Memory B cell (primary cell): ENCODE measurements at places on chromosomes 12 and 14.

- DNase-seq, result no peak
- no peaks in the 10 kb centered on the region for H3K36me3 ChIP-seq
- H3K4me3 ChIP-seq, result no peak overlapping the region
- H3K4me1 ChIP-seq, result no peaks in the 10 kb centered on the region
These were observed 12.9 kb downstream of the MIA2 start for GRCh38 chr14:39246618-39247017.

- H3K36me3 ChIP-seq, result peaks cover 15% of the 10 kb centered on the region
- H3K27ac ChIP-seq, result peak overlapping the region; percentile 84
- no peaks in the 10 kb centered on the region for H3K27me3 ChIP-seq
- peak overlapping the region; percentile 8 for H3K4me3 ChIP-seq
- DNase-seq, result peak; percentile 70
These were observed 13.9 kb downstream of the ZDHHC17 start for GRCh38 chr12:76777765-76778216.

DNA sequence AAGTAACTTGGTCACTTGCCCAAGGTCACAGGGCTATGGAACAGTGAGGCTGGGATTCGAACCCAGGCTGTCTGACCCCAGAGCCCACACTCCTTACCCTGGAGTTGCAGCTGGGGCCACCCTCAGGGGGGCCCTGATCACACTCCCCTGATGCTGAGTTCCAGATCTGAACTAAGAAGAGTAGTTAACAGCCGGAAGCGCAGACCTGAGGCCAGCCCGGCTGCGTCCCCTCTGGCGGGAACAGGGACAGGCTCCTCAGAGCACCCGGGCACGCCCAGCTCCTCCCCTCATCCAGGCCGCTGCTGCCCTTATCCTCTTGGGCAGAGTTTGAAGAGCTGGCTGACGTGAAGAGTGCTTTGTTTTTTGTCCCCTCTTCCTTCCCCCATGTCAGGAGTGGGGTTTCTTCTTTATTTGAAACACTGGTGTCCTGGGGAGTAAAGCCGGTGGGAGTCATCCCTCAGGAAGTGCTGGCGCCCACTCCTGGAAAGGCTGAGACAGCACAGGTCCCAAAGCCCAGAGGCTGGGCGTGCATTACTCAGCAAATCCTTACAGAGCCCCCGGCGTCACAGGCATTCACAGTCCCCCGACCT lies 8.7 kb downstream of the PHB2 start:
- peak overlapping the region; percentile 97 for H3K27ac ChIP-seq
- DNase-seq, result no peak
- peaks cover 35% of the 10 kb centered on the region for H3K36me3 ChIP-seq
- peak overlapping the region; percentile 89 for H3K4me3 ChIP-seq
- H3K27me3 ChIP-seq, result no peaks in the 10 kb centered on the region

DNA sequence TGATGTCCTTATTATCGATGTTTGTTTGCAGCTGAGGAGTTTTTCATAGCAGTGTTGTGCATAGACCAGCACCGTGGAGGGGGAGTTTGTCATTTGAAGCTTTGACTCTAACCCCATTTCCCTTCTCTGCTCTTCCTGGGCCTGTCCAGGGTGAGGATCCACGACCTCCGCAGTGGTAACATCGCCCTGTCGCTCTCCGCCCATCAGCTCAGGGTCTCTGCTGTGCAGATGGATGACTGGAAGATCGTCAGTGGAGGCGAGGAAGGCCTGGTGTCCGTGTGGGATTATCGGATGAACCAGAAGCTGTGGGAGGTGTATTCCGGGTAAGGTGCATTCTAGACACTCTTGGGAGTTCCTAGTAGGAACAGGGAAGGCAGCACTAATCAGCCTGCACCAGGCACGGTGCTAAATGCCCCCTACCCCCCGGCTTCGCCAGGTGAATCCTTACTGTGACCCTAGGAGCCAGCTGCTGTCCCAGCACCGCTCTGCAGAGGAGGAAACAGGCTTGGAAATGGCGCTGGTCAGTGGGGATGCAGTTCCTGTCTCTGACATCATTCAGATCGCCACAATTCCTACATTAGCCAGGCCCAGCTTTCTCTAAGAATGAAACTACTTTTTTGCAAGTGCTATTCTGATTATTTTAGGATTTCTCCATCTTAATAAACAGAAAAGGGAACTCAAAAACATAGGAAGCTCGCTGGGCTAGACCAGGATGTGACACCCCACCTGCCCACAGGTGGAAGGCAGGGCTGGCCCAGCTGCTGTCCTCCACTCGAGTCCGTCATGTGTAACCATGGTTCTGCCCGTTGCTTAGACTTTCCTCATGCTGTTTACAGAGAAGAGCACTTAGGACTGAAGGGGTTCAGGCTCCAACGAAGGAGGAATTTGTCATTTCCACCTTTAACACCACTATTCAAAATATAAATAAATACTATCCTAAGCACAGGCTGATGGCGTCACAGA lies 74.9 kb downstream of the TESC start:
- H3K4me1 ChIP-seq, result peaks cover 4% of the 10 kb centered on the region
- H3K4me3 ChIP-seq, result no peak overlapping the region
- peaks cover 41% of the 10 kb centered on the region for H3K36me3 ChIP-seq
- H3K27me3 ChIP-seq, result no peaks in the 10 kb centered on the region

DNA sequence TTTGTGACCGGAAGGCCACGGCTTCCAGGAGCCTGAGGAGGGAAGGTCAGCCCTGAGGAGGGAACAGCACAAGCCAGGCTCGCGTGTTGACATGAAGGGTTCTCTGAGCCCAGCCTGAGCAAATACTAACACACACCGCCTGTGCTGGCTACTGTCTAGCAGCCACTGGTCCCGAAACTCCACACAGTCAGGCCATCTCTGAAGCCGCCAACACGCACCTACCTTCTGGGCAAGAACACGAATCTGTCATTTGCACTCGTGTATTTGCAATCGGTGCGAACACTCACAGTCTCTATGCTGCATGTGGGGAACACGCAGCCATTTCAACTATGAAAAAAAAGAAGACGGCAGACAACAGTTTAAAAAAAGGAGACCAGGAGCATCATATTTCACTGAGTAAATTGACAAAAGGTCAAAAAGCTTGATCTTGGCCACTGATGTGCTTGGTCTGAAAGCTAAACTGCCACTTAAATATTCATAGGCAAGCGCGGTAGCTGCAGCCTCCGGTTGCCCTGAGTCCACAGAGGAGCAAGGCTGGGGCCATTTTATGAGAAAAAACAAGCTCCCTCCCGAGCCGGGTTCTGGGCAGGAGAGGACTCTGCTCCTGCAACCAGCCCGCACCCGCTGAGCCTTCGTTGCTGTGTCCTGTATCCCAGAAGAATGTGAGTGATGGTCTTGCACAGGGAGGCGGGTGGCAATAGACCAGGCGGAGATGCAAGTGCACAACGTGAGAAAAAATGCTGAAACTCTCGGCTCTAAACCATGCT lies 57.8 kb downstream of the RIMBP2 start:
- no peak overlapping the region for H3K4me3 ChIP-seq
- no peak overlapping the region for H3K27ac ChIP-seq
- no peaks in the 10 kb centered on the region for H3K4me1 ChIP-seq
- DNase-seq, result no peak

GRCh38 chr14:20697273-20698017 lies 8.9 kb downstream of the ANG start:
- peaks cover 1% of the 10 kb centered on the region for H3K36me3 ChIP-seq
- no peak overlapping the region for H3K27ac ChIP-seq
- peak; percentile 66 for DNase-seq
- H3K27me3 ChIP-seq, result no peaks in the 10 kb centered on the region
- no peak overlapping the region for H3K4me3 ChIP-seq
- peaks cover 10% of the 10 kb centered on the region for H3K4me1 ChIP-seq

GRCh38 chr12:4307593-4308333 lies 13.2 kb upstream of the TIGAR start:
- H3K27ac ChIP-seq, result no peak overlapping the region
- no peaks in the 10 kb centered on the region for H3K27me3 ChIP-seq
- no peak overlapping the region for H3K4me3 ChIP-seq
- no peak for DNase-seq
- no peaks in the 10 kb centered on the region for H3K4me1 ChIP-seq
- H3K36me3 ChIP-seq, result peaks cover 3% of the 10 kb centered on the region

DNA sequence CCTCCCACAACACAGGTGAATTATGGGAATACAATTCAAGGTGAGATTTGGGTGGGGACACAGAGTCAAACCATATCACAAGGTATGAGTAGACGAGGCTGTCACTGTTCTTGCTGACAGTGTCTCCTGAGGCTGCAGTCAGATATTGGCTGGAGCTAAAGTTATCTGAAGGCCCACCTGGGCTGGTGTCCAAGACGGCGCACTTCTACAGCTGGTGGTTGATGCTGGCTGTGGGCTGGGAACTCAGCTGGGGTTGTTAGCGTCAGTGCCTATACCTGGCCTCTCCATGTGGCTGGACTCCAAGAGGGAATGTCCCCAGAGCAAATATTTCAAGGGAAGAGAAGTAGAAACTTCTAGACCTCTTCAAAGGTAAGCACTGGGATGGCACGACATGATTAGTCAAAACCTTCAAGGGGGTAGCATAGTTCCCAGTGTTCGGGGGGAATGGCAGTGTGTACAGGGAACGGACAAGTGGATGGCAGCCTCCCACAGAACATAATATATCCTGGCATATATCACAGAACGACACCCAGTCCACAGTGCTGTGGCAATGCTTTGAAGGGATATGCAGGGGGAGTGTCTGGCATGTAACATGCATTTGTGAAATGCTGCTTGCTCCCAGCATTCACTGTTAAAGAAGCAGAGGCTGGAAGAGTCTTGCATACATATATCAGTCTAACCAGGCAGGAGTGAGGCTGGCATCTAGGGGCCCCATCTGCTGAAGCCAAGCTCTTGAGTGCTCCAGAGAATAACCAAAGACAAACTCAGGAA lies 126.7 kb upstream of the RFLNA start:
- H3K27me3 ChIP-seq, result peaks cover 7% of the 10 kb centered on the region
- DNase-seq, result no peak
- H3K4me3 ChIP-seq, result no peak overlapping the region
- peaks cover 1% of the 10 kb centered on the region for H3K36me3 ChIP-seq

- H3K36me3 ChIP-seq, result no peaks in the 10 kb centered on the region
- no peaks in the 10 kb centered on the region for H3K27me3 ChIP-seq
- no peak for DNase-seq
- H3K27ac ChIP-seq, result no peak overlapping the region
- H3K4me3 ChIP-seq, result no peak overlapping the region
These were observed 78.9 kb downstream of the PELI2 start for GRCh38 chr14:56197150-56197549.

- peaks cover 6% of the 10 kb centered on the region for H3K27me3 ChIP-seq
- H3K4me1 ChIP-seq, result peaks cover 6% of the 10 kb centered on the region
- no peak overlapping the region for H3K27ac ChIP-seq
These were observed 39.0 kb downstream of the AKAP6 start for GRCh38 chr14:32368107-32368506.

- H3K27ac ChIP-seq, result peak overlapping the region; percentile 39
- H3K4me1 ChIP-seq, result peaks cover 21% of the 10 kb centered on the region
- H3K36me3 ChIP-seq, result peaks cover 27% of the 10 kb centered on the region
These were observed 34.8 kb downstream of the CRACR2A start for GRCh38 chr12:3718100-3718499.

DNA sequence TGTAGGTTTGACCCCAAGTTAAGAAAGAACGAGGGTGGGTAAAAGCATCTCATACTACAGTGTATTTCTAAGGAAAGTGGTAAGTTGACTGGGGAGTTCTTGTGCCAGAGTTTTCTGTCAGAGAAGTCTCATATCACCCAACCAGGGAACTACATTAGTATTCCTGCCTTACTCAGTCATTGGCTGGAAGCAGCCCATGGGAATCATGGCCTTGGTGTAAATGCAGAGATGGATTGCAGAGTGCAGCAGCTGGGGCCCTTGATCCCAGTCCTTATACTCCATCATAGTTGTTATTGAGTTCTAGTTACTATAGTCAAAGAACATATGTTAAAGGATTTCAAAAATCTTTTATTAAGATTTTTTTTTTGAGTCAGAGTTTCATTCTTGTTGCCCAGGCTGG lies 105.8 kb downstream of the MNAT1 start:
- no peak overlapping the region for H3K4me3 ChIP-seq
- no peaks in the 10 kb centered on the region for H3K27me3 ChIP-seq
- no peak overlapping the region for H3K27ac ChIP-seq
- DNase-seq, result no peak
- H3K36me3 ChIP-seq, result peaks cover 30% of the 10 kb centered on the region

- no peak overlapping the region for H3K4me3 ChIP-seq
- no peak for DNase-seq
- H3K27me3 ChIP-seq, result peaks cover 1% of the 10 kb centered on the region
- H3K27ac ChIP-seq, result no peak overlapping the region
- no peaks in the 10 kb centered on the region for H3K36me3 ChIP-seq
These were observed 175.8 kb upstream of the SOX5 start for GRCh38 chr12:24125280-24125679.

GRCh38 chr12:48859607-48860006 lies 6.1 kb downstream of the RND1 start:
- no peak overlapping the region for H3K4me3 ChIP-seq
- no peak overlapping the region for H3K27ac ChIP-seq
- H3K36me3 ChIP-seq, result peaks cover 7% of the 10 kb centered on the region
- H3K27me3 ChIP-seq, result peaks cover 3% of the 10 kb centered on the region

- no peak overlapping the region for H3K4me3 ChIP-seq
- H3K27ac ChIP-seq, result no peak overlapping the region
- H3K27me3 ChIP-seq, result no peaks in the 10 kb centered on the region
- no peak for DNase-seq
These were observed 334.3 kb upstream of the FBXO33 start for GRCh38 chr14:39766397-39767000.

- no peak for DNase-seq
- H3K27ac ChIP-seq, result no peak overlapping the region
- H3K27me3 ChIP-seq, result no peaks in the 10 kb centered on the region
- no peak overlapping the region for H3K4me3 ChIP-seq
- no peaks in the 10 kb centered on the region for H3K36me3 ChIP-seq
These were observed 29.5 kb upstream of the OSBPL8 start for GRCh38 chr12:76588881-76589565.

DNA sequence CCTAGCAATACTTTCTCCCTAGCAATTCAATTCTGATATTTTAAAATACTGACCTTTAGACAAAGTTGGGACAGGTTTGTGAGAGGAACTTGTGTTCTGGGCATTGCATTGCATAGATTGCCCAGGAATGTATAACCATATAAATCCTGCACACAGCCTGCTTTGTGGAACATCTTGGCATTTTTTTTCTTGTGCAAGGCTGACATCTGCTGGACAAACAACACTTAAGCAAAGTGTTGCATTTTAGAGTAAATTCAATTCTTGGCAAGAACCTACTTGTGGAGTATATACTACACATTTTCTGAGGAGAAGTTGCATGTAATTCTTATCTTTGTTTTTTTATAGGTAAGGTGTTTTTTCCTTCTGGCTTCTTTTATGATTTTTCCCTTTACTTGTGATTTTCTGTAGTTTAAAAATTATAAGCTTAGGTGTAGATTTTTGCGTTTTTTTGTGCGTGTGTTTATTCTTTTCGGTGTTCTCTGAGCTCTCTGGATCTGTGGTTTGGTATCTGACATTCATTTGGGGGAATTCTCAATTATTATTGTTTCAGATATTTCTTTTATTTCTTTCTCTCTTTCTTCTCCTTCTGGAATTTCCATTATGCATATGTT lies 26.4 kb downstream of the TESPA1 start:
- DNase-seq, result no peak
- no peaks in the 10 kb centered on the region for H3K27me3 ChIP-seq
- H3K27ac ChIP-seq, result no peak overlapping the region
- no peak overlapping the region for H3K4me3 ChIP-seq
- H3K36me3 ChIP-seq, result peaks cover 30% of the 10 kb centered on the region
- peaks cover 9% of the 10 kb centered on the region for H3K4me1 ChIP-seq

- no peak overlapping the region for H3K27ac ChIP-seq
- H3K4me3 ChIP-seq, result no peak overlapping the region
- DNase-seq, result no peak
- no peaks in the 10 kb centered on the region for H3K27me3 ChIP-seq
These were observed 47.7 kb upstream of the PTCSC3 start for GRCh38 chr14:36224176-36224575.
